Right renal pelvis (tissue), 4 donors: ENCODE measurements at places on chromosomes 2 and 18. TPM values are rescaled to one million over a fixed set of nuclear protein-coding genes. Genes with fewer than 3 reads are reported as not detected.

Gene UGT1A10
- not detected for polyA plus RNA-seq

- DNase-seq, result no peak
These were observed 27.1 kb downstream of the PSD4 start for GRCh38 chr2:113200736-113201490.

DNA sequence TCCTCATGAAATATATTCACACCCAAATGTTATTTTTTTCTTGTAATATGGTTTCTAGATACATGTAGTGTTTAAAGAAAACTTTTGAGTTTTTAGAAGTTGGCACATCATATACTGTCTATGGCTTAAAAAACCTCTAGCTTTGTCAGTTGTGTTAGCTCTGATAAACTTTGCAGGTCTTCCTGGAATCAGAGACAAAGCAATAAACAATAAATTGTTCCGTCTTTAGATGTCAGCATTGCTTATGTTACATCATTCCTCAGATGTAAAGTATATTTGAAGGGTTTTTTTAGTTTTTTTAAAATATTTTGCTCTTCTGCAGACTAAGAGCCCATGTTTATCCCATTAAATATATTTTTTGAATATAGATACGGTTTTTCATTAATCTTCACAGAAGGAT, 145.1 kb downstream of the GPD2 start:
- DNase-seq, result no peak

DNA sequence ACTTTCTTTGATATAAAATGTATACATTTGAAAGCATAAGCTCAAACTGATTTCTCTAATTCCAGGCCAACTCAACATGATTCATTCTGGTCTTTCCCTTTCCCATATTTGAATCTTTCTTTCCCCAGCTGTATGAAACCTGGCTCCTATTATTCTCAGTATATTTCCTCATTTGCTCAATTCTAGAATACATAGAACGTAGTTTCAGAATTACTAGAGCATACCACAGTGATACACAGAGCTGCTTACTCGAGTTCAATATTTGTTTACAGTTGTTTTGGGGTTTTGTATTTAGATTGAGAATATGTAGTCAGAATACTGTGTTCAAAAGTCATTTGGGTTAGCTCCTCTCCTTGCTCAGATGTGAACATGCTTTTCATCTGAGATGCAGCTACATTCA, 43.0 kb downstream of the TNFRSF11A start:
- no peak for DNase-seq

Gene RNU2-63P
- polyA plus RNA-seq, result 0.94 TPM

- DNase-seq, result no peak
These were observed 192.1 kb upstream of the CXCR4 start for GRCh38 chr2:136310005-136310495.

Gene FBXO41
- polyA plus RNA-seq, result 1.9 TPM

GRCh38 chr2:6078414-6078813, 386.2 kb downstream of the SOX11 start:
- DNase-seq, result no peak

GRCh38 chr2:30798536-30798991, 8.7 kb downstream of the CAPN13 start:
- DNase-seq, result no peak

- no peak for DNase-seq
These were observed 53.4 kb upstream of the IL1RL1 start for GRCh38 chr2:102258025-102258385.

Gene GCG
- not detected for polyA plus RNA-seq

DNA sequence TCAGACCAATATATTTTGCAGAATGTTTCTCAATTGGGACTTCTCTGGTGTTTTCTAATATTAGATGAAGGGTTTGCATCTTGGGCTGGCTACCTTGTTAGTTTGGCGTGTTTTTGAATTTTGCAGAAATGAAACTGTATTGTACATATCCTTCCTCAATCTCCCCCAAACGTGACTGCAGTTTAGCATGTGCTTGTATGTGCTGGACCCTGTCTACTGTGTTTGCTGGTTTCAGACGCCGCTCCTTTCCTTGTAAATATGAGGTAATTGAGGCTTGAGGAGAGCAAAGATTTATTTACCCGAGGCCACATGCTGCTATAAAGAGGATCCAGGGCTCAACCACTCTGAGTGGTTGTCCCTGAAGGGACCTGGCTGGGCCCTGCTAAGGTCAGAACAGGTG, 57.2 kb downstream of the NGEF start:
- DNase-seq, result no peak
